Adrenal gland (tissue), 19 donors: ENCODE measurements at places on chromosomes 3 and 15. TPM values are rescaled to one million over a fixed set of nuclear protein-coding genes. Genes with fewer than 3 reads are reported as not detected.

DNA sequence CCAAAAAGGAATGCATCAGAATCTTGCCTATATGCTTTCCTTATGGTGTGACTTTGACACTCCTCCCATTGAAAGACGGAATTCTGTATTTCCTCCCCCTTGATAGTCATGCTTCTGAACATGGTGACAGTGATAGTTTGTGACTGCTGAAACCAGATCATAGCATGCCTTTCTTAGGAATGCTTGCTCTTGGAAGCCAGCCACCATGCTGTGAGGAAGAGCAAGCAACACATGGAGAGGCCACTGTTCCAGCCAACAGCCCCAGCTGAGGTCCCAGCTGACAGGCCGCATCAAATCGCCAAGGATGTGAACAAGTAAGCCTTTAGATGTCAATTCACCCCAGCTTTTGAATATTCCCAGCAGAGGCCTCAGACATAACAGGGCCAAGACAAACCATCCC is 100.1 kb downstream of the IGF2BP2 start:
- DNase-seq = no peak

DNA sequence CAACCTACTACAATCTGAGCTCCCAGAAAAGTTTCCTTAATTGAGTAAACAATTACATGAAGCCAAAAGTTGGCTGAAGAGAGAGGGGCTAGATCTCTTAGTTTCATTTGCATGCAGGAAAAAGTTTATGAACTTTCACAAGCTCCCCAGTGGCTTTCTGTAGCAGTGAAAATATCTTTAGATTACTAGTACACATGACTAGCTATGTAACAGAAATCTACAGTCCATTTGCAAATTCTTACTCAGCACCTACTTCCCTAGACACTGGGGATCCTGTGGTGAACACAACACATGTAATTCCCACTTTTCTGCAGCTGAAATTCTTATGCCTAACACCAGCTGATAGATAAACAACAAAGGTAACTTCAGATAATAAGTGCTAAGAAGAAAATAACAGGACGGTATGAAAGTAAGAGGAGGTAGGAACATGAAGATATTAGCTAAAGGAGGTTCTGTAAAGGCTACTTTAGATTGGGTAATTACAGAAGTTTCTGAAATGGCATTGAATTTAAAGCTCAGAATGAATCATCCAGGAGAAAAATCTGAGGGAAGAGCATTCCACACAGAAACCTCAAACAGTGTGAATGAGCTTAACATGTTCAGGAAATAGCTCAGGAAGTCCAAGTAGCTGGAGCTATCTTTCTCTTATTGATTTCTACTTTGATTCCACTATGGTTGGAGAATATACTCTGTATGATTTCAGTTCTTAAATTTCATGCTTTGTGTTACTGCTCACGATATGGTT is 204.8 kb downstream of the MAGI1 start:
- DNase-seq = no peak

Gene THRB
- 9.4 TPM for total RNA-seq

Gene UQCRC1
- total RNA-seq = 277 TPM

DNA sequence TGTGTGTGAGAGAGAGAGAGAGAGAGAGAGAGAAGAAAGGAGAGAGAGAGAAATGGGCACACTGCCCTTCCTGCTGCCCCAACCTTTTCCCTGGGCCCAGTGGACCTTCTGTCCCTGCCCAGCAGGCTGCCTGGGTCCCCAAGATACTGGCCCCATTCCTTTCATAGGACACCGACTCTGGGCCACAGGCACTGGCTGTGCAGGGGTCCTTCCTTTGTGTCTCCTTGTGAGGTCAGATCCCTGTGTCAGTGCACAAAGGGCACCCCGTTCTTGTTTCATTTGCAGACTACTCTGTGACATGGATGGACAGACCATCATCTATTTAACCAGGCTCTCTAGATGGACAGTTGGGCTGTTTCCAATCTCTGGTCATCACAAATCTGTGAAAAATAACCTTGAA is 21.3 kb upstream of the KLF13 start:
- no peak for DNase-seq

Gene MEX3B
- total RNA-seq = 1.0 TPM

Gene IGF2BP2
- total RNA-seq = 14.0 TPM

GRCh38 chr3:106386050-106386449 is 517.2 kb upstream of the CBLB start:
- DNase-seq = no peak

DNA sequence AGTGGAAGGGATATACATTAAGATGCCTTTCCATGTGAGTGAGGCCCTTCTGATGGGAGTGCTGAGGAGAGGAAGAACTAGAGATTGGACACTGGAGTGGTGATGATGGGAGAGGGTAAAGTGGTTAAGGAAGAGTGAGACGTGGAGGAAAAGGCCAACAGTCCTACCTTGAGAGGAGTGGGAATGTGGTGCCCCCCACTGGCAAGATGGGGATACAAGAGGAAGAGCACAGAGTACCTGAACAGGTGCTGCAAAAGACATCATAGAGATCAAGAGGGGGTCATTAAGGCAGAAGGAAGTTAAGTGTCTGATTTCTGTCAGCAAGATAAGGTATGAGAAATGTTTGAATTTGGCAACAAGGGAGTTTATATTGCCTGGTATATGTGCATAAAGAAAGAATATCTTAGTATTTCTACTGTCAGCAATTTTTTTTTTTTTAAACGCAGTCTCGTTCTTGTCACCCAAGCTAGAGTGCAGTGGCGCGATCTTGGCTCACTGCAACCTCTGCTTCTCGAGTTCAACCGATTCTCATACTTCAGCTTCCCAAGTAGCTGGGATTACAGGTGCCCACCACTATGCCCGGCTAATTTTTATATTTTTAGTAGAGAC is 34.0 kb downstream of the ARIH2 start:
- no peak for DNase-seq

GRCh38 chr3:41601404-41601987 is 360.4 kb downstream of the ULK4 start:
- no peak for DNase-seq

DNA sequence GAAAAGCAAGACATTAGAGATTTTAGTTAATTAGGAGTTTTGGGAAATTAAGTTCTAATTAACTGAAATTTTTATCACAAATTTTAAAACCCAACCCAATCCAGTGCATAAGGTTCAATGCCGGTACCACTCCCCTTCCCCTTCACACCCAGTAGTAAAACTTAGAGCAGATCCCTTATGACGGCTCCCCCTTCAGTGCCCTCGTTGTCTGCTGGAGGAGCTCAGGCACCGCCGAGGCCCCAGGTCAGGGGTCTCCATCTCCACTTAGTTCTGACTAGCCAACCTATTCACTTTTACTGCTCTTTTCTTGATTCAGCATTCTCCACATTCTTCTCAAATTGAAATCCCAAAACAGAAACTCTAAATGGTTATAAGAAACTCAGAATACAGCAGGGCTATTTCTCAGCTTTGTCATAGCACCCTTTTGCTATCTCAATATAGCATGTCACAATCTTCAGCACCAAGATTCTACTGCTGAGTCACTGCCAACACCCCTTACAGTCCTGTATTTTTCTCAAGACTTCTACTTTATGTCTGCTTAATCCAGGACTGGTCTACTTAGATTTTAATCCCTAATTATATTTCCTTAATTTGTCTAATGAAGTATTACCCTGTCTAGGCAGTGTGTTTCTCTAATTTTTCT is 39.8 kb downstream of the TUBGCP4 start:
- no peak for DNase-seq

Gene STX19
- not detected for total RNA-seq

DNA sequence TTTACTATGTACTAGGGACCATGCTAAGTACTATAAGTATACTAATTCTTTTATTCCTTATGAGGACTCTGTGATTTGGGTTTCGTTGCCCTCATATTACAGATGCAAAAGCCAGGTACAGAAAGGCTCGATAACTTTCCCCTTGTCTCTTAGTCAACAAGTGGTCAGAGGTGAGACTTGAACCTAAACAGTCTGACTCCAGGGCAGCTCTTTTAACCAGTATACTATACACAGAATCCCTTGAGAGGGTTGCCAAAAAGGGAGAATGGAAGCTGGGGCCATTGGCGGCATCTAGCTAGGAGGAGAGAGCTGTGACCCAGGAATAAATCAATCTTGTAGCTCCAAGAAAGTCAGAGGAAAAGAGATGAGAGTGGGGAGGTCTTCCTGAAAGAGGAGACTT is 92.4 kb downstream of the TOP2B start:
- DNase-seq = no peak

GRCh38 chr3:112003321-112004080 is 4.8 kb downstream of the TAGLN3 start:
- no peak for DNase-seq

DNA sequence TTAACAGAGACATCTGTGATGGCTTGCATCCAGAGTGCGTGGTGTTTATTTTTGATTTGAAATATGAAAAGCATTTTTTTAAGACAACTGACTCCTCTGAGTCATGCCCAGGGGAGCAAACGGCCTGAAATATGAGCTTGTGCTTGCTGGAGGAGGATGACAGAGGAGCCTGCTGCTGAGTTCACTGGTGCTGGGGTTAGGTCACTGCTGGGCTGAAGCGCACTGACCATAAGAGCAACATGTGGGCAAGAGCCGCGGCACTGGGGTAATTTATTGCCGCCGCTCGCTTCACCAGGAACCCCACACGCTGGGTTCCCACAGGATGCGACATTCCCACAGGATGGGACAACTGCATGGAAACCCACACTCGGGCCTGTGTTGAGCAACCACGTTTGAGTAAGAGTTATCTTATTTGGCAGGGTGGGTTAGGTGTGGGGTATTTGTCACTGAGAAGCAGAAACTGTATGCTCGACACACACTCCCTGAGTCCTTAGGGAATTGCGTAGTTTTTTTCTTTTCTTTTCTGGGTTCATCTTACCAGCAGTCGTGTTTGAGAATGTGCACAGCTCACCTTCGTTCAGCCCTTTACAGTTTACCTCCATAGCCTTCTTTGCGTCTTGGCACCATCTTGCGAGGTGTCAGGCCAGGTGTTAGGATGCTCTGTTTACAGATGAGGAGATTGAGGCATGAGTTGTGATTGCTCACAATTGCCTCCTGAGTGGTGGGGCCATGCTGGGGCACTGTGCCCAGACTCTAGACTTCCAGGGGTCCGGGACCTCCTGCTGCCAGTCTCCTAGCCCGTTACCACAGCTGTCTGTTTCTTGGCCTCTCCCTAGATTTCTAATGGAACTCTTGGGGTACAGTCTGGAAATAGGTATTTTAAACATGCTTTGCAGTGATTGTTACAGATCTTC is 60.4 kb downstream of the SMAD3 start:
- DNase-seq = peak; percentile 92

Gene SLC4A7
- 18.8 TPM for total RNA-seq

DNA sequence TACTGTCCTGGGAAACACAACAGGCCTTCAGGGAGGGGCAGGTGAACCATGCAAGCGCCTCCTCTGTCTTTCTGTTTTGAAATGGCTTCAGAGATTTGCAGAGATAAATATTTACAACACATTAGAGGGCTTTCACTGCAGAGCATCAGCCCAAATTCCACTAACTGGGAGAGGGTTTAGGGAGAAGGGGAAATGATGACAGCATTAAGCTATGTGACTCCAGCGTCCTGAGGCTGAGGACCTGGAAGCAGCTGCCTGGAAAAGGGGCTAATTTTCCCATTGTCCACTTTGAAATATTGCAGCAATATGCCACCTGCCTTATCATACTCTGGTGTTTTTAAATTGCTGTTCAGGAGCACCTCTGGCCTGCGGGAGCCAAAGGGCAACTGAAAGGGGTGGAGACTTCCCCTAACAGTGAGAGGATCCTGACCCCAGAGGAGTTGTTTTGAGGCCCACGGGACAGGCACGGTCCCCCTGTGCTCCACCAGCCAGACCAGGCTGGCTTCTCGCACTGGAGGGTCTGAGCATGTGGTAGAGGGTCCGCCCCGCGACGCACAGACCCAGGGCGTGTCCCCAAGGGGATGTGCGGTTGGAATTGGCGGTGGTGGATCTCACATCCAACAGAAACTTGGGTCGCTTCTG is 110.6 kb downstream of the XXYLT1 start:
- no peak for DNase-seq

DNA sequence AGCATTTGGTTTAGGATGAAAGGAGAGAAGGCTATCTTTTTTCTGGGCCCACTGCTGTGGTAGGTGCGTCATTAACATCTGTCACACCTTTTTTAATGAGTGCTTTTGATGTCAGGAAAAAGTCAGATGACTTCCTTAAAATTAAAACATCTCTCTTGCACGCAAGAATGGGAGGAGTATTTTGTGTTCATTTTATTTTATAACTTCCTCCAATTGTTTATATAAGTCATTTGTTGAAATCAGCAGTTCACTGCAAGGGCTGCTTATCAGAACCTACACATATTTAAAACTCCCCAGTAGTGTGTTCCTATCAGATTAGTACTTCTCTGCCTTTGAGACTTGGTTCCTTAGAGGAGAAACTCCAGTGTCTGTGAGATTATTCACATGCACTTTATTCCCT is 143.8 kb downstream of the NEO1 start:
- no peak for DNase-seq

Gene GP5
- not detected for total RNA-seq

Gene PSTPIP1
- total RNA-seq = 11.9 TPM

GRCh38 chr3:86967062-86967461 is 23.9 kb downstream of the VGLL3 start:
- DNase-seq = no peak

- DNase-seq = no peak
Observed at GRCh38 chr3:184591789-184592188, 30.2 kb downstream of the EPHB3 start.

DNA sequence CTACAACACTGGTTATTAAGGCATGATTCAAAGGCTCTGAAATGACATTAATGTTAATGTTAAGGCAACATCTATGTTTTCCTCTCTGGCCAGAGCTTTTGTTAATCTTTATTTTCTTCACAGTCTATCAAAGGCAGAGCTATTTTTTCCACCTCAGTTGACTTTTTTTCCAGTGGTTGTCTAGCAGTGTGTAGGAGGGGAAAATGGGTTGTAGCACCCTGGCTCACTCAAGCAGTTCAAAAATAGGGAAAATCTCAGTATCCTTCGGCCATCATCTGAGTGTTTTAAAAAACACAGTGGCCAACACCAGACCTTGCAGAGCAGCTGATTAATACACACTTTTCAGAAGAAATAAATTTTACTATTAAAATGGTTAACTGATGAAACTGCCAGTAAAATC is 21.4 kb downstream of the CBLB start:
- DNase-seq = no peak
